ENCODE measurements at places on chromosomes 2 and 18.

DNA sequence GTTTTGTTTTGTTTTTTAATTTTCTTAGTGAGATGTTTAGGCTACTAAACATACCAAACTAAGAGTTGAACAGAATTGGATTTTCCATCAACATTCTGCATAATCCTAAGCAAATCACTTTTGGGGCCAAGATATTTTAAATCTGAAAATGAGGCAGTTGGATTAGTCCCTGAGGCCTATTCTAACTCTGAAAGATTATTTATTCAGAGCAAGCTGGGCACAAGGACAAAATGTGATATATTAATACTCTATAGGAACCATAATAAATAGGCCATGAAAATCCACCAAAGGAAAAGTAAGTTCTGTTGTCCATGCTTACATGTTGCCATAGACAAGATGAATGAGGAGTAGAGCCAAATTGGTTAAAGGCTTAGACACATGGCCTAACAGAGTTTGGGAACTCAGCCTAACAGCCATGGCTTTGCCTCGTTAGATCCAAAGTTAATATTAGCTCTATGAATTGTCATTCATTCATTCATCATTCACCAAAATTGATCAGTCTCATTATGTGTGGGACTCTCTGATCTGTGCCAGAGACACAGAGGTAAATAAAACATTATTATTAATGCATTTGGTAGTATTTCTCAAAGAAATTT is 183.5 kb downstream of the SCG2 start:
- no peak for DNase-seq

GRCh38 chr18:79867666-79868065 is 69.9 kb downstream of the KCNG2 start:
- DNase-seq, result no peak

DNA sequence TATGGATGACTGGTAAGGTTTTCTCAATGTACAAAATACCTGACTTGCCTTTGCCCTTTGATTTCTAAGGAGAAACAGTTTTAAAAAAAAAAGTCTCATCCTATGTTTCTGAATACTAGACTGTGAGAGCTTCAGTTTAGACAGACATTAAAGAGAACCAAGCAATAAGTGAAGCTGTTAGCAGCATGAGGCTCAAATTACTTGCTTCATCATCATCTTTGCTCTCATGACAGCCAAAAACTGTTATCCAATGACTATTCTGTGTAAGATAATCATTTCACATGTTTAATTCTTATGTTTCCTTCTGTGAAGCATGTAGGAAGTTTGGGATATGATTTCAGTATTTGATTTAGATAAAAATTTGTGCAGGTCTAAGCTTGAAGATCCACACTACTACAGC is 129.2 kb downstream of the COMMD1 start:
- no peak for DNase-seq

DNA sequence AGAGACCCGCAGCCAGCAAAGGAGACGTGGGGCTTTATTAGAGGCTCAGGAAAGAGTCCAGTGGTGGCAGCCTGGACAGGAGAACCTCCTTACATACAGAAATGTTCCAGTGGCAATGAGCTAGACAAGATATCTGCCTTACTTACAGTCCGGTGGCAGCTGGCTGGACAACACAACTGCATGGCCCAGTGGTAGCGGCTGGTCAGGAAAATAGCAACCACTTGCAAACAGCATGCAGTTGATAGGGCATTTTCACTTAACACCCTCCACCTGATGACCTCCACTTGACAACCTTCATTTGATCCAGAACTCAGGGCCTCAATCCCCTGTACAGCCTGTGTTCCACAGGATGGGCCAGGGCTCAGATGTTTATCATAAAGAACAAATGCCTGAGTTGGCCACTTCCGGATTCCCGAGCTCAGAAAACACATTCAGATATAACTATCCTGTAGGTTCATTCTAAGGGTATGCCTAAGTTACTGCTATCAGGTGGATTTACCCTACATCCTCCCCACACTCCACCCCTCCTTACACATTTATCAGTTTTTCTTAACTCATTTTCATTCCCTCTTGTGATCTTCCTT is 63.3 kb upstream of the ITPRID2 start:
- DNase-seq, result no peak

DNA sequence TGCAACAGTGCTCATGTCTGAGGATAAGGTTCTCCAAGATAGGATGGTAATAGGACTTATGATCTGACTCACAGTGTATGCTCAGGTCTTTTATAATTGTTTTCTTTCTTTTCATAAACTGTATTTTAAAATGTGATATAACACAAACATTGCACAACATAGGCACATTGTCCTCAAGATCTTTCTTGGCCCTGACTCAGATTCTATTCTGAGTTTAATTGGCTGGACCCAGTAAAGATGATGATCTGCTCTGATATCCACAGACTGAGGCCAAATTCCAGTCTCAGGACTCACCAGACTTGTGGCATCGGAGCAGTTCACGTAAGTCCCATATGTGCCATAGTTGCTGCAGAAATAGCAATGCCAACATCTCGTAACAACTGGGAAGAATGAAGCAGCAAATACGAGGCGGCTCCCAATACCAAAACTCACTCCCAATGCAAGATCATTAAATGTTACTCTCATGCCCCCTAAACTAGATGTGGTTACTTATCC is 448.9 kb upstream of the SLC14A2 start:
- DNase-seq, result peak; percentile 71

DNA sequence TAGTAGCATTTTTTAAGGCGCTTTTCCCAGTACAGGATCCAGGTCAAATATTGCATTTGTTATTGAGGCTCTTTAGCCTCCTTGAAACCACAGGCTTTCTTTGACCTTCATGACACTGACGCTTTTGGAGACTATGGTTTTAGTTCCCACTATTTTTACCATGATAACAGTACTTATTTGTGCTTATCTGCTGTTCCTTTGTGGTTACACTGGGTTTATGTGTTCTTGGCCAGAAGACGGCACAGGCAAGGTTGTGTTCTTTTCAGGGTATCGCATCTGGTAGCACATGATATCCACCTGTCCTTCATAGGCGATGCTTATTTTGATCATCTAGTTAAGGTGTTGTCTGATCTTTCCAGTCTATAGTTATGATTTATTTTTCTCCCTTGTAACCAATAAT is 16.8 kb upstream of the MBOAT2 start:
- no peak for DNase-seq

- DNase-seq, result no peak
Measured at GRCh38 chr2:123077101-123077500, 948.0 kb upstream of the CNTNAP5 start.

- DNase-seq, result no peak
Measured at GRCh38 chr2:184555352-184555751, 43.0 kb upstream of the ZNF804A start.

DNA sequence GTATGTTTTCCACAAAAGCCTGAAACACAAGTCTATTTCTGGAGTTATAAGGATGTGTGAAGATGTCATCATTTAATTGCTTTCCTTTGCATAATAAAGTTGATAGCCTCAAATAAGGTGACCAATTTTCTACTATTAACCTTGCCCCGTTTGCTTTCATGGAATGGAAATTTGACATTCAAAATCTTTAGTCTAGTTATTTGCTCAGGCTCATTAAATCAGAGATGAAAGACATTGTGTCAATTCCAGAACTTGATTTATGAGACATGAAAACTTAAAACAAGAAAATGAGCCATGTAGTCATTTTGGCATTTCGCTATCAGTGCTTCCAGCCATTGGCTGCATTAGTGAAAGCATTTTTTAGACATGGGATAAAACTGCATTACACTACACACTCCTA is 91.5 kb upstream of the ZSWIM2 start:
- no peak for DNase-seq

GRCh38 chr2:237879991-237880560 is 20.7 kb downstream of the RAMP1 start:
- DNase-seq, result no peak

GRCh38 chr2:103859238-103859637 is 994.7 kb upstream of the POU3F3 start:
- no peak for DNase-seq

DNA sequence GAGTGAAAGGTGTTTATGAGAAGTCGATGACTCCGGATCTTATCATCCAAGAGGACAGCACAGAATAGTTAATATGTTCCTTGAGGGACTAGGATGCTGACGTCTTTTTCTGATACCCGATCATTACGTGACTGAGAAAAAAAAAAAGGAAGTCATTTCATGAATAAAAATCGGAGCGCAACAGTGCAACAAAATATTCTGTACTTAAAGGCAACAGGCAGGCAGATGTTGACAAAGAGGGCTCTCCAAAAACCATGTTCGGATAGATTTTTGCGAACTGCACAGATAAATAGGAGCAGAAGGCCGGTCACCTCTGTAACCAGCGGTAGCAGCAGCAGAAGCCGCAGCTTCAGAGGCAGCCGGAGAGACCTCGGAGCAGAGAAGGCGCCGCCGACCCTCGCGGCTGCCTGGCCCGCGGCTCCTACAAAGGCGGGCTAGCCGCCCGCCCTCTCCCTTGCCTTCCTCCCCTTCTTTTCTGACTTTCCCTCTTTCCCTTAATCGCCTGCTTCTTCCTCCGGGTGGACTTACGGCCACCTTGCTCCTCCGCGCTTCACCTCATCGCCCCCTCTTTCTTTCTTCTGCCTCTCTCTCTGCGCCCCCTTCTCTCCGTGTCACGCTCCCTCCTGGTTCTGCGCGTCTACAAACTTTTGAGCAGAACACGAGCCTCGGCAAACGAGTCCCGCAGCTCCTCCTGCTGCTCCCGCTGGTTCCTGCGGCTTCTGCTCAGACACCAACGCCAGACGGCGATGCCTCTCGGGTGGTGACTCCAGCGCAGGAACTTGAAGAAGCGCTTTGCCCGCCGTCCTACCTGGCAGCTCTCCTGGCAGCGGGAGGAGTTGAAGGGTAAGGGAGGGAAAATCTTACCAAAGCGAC is at the start of gene ADCYAP1:
TSS of gene ADCYAP1 (plus strand) at position 654 of the 873 bp plus-strand sequence. CDS start 516 bp downstream, outside the sequence.
- no peak for DNase-seq

GRCh38 chr2:27959496-27959895 is 69.0 kb downstream of the BABAM2 start:
- peak; percentile 47 for DNase-seq

DNA sequence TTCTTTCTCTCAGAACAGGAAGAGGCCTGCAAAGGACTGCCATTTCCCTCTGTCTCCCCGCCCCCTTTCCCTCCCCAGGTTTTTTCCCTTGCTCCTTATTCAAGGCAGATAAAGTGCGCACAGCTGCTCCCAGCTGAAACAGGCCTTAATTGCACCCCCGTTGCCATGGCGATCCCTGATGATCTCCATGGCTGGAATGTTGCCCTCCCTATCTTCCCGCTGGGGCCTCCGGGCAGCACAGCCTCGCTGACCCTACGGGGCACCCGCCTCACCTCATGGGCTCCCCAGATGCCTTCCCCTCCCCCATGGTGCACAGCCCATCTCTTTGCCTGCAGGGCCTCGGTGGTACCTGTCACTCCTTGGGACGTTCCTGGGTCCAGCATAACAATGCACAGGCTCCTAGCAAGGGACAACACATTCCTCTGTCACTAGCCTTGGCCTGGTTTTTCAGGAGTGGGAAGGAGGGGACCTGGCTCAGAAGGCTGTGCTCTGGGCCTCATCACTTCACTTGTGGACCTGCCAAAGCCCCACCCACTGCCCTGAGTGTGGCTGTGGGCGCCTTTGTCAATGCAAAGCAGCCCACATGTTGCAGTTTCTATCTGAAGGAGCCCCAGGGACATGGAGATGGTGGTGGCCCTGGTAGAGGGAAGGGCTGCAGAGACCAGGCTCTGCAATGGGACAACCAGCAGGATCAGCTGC is 115.0 kb downstream of the CELF4 start:
- no peak for DNase-seq

DNA sequence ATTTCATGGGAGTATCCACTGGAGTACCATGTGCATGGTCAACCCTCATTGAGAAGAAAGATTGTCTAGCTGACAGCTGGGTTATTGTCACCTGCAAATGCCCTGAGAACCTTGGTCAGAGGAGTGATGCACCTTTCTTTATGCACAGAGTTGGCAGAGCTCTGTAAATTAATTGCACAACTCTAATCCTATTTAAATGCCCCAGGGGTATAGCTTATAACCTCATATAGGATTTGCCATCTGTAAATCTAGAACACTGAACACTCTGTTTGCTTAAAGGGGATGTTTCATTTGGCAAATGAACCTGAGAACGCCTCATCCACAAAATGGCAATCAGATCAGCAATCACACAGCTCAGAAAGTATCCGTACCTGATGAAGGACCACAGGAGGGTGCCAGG is 71.8 kb upstream of the SP5 start:
- DNase-seq, result no peak

DNA sequence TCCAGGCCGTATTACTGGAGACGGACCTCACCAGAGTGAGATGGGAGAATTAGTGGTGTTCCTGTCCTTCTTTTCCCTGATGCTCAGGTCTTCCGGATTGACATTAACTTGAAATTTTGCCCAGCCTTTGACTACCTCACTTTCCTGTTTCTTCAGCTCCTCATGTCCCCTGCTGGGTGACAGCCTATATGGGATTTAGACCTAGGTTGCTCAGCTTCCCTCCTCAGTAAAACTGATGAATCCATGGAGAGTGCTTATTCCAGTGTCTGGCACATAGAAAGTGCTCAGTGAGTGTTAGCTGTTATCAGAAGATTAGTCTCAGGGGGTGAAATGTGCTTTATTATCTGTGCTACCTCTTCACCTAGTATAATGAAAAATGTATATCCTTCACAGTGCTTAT is 30.0 kb downstream of the CRIM1 start:
- DNase-seq, result no peak

DNA sequence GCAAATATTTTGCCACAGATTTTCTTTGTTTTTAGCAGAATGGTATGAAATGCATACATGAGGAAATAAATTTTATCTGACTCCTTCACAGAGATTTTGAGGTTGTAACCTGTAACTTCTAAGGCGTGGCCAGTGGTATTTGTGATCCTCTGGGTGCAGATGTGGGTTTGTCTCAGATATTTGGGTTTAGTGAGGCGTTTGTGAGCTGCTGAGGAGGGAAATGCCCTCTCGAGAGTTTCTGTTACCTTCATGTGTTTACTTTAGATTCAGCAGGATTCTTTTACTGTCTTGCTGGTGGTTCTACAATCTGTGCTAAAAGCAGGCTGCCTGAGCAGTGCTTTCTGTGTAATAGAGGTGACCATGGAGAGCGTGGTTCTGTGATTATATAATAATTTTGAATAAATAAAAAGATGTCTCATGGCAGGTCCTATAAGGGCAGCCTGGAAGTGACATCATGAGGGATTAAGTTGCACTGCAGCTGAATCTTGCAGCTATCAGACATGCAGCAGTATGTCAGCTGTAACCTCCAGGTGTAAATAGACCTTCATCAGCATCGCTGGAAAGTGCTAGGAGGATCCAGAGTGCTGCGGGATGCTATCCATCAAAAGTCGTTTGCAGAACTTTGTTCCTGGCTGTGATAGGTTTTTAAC is 34.1 kb downstream of the TANC1 start:
- DNase-seq, result no peak

GRCh38 chr2:160165081-160165480 is 35.0 kb downstream of the ITGB6 start:
- DNase-seq, result no peak

- DNase-seq, result no peak
Measured at GRCh38 chr2:197304556-197305011, 6.0 kb downstream of the ANKRD44 start.
